ENCODE measurements at places on chromosomes 5 and 9.

DNA sequence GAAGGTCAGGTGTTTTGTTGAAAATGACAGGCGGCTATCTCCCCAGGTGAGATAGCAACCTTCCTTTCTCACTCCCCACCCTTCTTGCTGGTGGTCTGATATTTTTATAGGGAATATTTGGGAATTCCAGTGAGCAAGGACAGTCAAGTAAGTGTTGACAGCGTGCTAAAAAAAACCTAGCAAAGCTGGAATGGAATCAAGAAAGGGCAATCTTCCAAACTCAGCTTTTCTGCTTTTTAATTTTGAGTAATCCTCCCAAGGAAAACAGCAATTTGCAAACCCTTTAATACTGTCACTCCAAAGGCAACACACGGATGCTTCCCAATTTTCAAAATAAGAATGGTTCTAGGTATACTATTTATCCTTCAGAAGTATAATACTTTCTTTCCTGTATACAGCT lies 143.7 kb upstream of the PCA3 start:
- no peak for DNase-seq

DNA sequence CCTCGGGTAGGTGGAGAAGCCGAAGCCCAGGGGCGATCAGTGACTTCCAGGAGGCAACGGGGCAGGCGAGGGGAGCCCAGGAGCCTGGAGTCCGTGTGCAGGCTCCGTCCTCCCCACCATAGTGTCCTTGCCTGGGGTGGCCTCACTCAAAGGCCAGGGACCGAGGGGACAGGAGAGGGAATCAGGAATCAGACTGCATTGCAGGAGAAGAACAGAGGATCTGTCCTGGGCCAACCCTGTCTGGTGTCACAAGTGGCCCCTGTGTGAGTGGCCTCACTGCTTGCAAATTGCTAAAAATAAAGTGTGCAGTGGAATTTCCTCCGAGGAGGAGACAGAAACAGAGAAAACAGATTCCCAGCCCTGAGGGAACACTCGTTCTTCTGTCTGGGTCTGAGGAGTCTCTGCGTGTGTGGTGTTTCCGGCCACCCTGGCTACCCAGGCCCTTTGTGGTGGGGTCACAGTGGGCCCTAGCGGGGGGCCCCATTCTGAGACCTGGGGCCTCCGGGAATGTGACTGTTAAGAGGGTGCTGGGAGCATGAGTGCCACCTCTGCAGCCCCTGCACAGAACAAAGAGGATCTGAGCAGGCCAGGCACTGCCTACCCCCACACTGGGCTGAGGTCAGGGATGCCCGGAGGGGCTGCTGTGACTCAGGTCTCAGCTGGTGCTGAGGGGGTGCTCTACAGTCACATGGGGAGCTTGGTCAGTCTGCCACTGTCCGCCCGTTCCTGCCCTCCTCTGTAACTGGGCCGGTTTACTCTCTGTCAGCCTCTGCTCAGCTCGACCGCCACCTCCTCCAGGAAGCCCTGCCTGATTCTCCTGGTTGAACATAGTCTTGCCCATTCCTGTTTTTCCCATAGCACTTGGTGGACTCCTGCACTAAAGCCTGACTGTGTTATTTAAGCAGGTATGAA lies 7.4 kb downstream of the TRAF1 start:
- DNase-seq, result no peak

- DNase-seq, result peak; percentile 95
Measured at GRCh38 chr9:133990366-133991213, 1.5 kb downstream of the VAV2 start.

DNA sequence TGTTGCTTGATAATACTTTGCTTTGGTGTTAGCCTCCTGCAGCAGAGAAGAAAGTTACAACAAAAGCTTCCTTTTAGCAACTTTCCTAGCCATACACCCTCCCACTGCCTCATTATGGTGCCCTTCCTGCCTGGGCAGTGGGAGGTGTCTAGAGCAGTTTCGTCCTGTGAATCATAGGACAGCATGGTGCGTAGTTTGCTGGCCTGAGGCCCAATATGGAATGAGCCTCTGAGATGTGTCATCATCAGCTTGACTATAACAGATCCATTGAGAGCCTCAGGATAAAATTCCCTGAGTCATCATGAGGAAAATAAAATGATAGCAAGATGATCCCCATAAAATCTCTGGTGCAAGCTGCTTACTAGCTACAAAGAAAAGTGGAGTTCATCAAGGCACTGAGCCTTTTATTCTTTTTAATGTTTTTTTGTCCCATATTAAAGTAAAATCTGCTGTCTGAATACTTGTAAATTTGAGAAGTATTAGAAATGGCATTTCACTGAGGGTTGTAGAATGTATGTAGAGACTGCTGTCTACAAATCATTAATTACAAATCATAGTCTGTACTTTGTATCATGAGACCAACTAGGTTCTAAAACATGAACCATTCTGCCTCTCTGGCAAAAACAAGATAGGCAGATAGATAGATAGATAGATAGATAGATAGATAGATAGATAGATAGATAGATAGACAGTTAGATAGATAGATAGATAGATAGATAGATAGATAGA lies 303.0 kb upstream of the PDE4D start:
- peak; percentile 81 for DNase-seq

GRCh38 chr9:15843931-15844330 lies 291.1 kb downstream of the CCDC171 start:
- DNase-seq, result no peak

DNA sequence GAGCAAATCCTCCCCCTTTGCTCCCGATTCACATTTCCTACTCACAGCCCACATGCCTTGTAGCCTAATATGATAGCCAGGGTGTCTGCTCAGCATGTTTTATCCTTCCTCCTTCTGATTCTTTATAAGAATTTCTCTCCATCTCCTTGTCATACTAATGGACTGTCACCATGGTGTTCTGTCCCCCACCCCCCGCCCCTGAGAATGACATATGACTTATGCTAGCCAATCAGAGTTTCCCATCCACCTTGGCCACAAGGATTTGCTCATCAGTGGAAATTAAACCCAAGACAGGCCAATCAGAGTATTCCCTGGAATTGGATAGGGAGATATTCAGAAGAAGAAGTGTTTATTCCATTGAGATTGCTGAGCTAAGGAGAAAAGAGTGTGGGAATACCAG lies 16.0 kb downstream of the ABLIM3 start:
- DNase-seq, result no peak

- no peak for DNase-seq
Measured at GRCh38 chr5:106454050-106454449, 1216.7 kb downstream of the EFNA5 start.

GRCh38 chr9:74444369-74444768 lies 52.8 kb upstream of the RORB start:
- DNase-seq, result no peak

DNA sequence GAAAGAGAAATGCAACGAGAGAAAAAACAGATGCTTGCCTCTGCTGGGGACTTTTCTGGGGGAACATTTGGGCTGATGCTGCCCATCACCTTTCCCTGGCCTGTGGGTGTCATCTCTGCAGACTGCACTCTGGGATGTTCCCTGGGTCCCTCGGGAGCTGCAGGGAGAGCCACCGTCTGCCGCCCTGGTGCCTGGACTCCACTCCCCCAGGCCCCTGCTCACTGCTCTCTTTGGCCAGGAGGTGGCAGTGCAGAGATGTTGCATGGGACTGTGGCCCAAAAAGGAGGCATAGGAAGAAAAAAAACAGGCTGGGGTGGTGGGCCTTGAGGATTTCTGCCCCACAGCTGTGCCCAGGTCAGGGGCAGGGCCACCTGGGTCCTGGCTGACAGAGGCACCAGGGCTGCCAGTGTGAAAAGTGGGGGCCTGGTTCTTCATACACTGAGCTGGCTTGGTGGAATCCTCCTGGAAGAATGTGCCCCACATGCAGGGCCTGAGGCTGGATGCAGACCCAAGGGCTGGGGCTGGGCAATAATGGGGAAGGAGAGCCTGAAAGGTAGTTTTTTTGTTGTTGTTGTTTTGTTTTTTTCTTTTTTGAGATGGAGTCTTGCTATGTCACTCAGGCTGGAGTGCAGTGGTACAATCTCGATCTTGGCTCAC lies 353.6 kb downstream of the SLIT3 start:
- DNase-seq, result peak; percentile 44

- DNase-seq, result no peak
Measured at GRCh38 chr5:139740992-139741672, 54.5 kb upstream of the PSD2 start.

DNA sequence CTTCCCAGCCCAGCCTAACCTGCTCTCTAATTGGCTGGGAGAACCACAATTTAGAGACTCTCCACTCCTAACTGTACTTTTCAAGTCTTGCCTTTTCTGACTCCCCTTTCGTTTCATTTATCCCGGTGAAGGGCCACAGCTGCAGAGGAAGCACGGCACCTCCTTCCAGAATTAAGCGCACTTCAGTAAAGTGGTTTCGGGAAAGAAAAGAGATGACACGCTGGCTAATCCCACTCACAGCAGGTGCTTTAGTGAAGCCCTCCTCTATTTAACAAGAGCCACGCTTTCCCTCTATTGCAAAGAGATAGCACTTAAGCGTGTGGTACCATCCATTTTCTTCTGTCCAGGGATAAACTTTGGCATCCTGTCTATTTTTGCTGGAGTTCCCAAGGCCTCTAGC lies 4.8 kb downstream of the DNAH5 start:
- DNase-seq, result peak; percentile 51

- DNase-seq, result no peak
Measured at GRCh38 chr5:19496056-19496455, 491.9 kb downstream of the CDH18 start.

GRCh38 chr5:77971776-77972468 lies 195.8 kb upstream of the TBCA start:
- no peak for DNase-seq

DNA sequence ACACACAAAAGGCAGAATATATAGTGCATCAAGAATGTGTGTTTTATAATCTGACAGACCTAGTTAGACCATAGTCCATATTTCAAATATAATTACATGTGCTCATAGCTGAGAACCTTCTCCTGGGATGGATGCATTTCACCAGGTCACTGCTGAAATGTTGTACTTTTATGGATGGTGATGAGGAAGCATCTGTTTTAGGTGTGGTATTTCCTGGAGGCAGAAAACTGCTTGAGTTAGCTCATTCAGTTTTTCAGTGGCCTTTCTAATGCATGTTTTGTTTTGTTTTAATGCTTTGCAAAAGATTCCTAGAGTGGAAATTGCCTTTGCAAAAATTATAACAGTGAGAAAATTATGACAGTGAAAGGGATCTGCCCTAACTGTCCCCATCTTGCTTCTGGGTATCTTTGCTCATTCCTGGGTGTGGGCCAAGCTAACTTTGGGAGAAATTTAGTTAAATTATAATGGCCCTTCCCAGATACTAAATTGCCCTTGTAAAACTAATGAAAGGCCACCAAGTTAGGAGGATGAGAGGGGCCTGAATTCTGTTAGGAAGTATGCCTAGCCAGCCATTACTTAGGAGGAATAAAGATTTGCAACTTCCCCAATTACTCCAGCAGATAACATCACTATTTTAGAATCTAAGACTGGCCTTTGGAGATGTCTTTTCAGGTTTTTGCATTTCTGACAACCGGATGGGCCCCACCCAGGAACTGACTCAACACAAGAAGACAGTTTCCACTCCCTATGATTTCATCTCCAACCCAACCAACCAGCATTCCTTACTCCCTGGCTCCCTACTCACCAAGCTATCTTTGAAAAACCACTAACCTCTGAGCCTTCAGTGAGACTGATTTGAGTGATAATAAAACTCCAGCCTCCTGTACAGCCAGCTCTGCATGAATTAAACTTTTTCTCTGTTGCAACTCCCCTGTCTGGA lies 7.0 kb upstream of the IL12B start:
- no peak for DNase-seq

- no peak for DNase-seq
Measured at GRCh38 chr9:112403614-112404201, 23.8 kb downstream of the HSDL2 start.

GRCh38 chr5:179276838-179277395 lies 68.3 kb downstream of the ADAMTS2 start:
- no peak for DNase-seq

GRCh38 chr9:134055981-134056461 lies 11.8 kb downstream of the BRD3 start:
- no peak for DNase-seq

DNA sequence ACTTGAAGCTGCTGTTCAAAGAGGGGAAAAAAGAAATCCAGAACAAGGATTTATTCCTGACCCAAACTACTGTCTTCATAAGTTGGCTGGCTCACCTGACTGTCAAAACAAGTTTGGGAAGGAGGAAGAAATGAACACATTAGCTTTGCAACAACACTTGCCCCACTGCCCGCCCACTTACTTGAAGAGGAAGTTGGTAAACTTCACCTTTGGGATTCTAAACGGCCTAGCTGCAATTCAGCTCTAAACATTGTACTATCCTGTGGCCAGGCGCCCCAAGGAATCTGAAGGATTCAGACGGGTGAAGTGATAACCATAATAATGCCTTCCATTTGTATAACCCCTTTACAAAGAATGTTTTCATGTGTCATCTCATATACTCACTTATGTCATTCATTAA lies 199.4 kb downstream of the ARRDC3 start:
- no peak for DNase-seq

DNA sequence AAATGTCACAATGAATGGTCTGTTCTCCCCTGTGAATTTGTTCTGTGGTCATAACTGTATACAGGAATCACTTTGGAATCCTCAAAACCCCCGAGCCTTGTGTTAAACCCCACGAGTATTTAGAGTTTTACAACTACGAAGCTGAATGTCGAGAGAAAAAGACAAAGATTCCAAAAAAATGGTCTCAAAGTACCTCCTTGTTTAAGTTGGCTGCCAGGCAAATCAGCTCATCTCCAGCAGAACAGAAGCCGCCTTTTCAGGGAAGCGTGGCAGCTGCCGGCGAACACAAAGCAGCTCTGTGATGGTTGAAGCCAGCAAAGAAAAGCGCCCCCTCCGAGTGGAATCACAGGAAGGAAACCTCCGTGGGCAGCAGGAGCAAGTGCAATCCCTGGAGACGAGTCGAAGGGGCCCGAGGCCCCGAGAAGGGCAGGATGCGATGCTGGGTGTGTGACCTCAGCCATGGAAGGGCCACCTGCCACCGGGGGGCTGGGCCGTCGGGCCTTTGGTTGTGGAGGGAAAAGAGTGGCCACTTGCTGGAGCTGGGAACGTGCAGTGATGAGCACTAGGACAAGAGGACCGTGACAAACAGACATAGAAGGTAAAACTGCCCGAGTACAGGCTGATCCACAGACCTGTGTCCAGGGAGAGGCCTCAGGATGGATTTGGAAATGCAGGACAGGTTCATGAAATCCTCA lies 706.4 kb downstream of the SEMA5A start:
- DNase-seq, result no peak

GRCh38 chr5:52356311-52356918 lies 431.3 kb upstream of the ITGA1 start:
- peak; percentile 64 for DNase-seq

GRCh38 chr5:67935908-67936566 lies 279.5 kb upstream of the PIK3R1 start:
- no peak for DNase-seq

- peak; percentile 90 for DNase-seq
Measured at GRCh38 chr9:133406480-133407307, 11.1 kb downstream of the REXO4 start.

- no peak for DNase-seq
Measured at GRCh38 chr5:79273341-79273740, 37.4 kb downstream of the JMY start.

GRCh38 chr5:59020611-59021285 lies 437.9 kb downstream of the RAB3C start:
- DNase-seq, result peak; percentile 79
